Stimulated activated CD4-positive, alpha-beta T cell treated with anti-CD3 and anti-CD28 coated beads, Interleukin-4, amount 100 ng/mL, for 48 hours (primary cell): ENCODE measurements at places on chromosomes 13 and 19.

- no peak for DNase-seq
These were observed 1.7 kb upstream of the TGFBR3L start for GRCh38 chr19:7912697-7913564.

DNA sequence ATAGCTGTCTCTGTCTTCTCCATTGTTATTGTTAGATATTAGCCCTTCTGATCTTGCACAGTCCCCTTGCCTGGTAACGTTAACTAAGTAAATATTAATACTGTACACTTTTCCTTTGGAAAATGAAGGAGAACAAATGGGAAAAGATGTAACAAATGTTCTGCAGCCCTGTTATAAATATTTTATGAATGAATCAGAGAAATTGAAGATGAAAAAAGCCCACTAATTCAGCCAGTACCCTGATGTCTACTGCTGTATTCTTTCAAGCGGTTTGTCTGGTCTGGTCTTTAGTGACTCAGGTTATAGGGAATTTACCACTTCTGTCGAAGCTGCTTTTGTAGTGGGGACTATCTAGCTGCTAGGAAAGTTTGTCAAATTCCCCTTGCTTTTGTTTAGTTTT lies 121.0 kb downstream of the COG6 start:
- no peak for DNase-seq

DNA sequence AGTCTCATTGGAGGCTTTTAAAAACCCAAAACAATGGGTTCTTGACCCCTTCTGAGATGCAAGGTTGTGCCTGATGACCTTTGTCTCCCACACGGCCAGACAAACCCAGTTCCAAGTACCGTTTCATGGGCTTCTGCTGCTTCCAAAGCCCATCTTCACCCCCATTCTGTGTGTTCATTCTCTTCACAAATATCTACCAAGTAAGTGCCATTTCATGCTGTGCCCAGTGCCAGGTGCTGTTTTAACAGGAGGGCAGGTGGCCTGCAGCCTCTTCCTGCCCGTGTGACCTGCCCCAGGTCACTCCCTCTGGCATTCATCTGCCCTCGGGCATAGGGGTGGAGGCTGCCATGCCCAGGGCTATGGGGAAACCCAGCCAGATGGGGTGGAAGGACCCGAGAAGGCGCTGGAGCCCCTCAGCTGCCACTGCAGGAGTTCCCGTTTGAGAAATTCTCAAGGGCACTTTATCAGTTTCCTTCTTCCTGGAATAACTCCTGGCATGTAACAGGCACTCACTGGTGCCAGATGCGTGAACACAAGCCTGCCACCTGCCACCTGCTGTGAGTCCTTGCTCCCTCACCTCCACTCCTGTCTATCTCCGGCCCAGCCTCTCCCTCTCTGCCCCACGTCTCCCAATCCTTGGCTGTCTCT lies 12.5 kb downstream of the CAPN12 start:
- DNase-seq, result no peak

- DNase-seq, result no peak
These were observed 38.0 kb upstream of the TEX29 start for GRCh38 chr13:111282425-111282824.

GRCh38 chr13:113164492-113164891 lies 6.0 kb downstream of the PROZ start:
- no peak for DNase-seq

GRCh38 chr19:51211833-51212232 lies 13.0 kb upstream of the CD33 start:
- DNase-seq, result no peak

GRCh38 chr19:43789029-43789428 lies 8.3 kb upstream of the KCNN4 start:
- DNase-seq, result no peak

GRCh38 chr19:48596679-48597465 lies 9.7 kb upstream of the SPACA4 start:
- no peak for DNase-seq

GRCh38 chr19:19749117-19749907 lies 16.4 kb upstream of the ZNF14 start:
- DNase-seq, result no peak

GRCh38 chr13:33145667-33146066 lies 129.4 kb downstream of the KL start:
- DNase-seq, result no peak

DNA sequence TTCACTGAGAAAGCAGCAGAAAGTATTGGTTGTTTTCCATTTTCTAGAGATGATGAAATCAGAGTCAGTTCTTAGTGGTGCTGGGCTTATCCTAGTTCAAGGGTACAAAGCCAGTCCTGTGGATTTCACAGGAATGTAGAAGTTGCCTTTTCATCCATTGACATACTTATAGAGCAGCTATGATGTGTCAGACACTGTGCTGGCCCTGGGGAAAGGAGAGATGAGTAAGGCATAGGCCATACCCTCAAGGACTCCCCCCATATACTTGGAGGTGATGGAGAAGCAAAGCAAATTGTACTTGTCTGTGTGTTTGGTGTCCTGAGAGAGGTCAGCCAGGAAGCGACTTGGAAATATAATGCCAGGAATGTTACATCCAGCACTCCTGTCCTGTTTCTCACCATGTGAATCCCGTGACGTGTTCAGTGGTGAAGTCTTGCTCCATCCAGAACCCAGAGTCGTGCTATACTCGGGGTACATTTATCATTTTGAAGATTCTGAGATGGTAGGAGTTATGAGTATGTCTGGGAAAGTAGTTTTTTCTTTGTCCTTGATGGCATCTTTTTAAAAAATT lies 22.6 kb downstream of the ERCC5 start:
- no peak for DNase-seq

DNA sequence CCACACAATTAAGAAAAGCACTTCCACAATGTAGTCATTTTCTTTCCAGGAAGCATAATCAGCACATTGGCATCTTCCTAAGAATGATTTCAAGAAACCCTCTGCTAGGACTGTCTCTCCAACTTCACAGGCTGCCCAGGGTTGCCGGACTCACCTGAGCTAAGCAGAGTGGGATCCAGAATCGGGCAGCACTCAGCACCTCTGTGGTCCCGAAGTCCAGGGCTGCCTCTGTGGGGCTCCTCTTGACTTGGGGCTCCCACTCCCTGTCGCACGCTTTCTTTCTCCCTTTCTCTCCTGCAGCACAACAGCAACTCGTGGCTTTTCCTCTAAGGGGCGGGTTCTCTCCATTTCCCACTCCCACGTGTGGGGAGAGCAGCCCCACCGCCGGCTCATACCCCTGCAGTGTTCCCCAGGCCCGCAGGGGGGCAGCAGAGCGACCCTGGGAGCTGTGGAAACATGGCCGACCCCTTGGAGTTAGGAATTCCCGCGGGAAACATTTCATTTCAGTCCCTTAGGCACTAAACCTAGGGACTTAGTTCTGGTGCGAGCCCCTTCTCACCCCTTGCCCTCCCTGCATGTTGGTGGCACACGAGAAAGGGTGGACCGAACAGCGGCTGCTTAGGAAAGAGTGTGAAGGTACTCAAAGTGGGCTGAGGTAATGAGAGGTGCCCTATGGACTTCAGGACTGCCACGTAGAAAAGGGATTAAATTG lies at the start of gene TMEM272:
TMEM272 (minus strand) TSS at position 316 of the 712 bp plus-strand sequence. CDS start 6,647 bp downstream, outside the sequence.
- peak; percentile 61 for DNase-seq

DNA sequence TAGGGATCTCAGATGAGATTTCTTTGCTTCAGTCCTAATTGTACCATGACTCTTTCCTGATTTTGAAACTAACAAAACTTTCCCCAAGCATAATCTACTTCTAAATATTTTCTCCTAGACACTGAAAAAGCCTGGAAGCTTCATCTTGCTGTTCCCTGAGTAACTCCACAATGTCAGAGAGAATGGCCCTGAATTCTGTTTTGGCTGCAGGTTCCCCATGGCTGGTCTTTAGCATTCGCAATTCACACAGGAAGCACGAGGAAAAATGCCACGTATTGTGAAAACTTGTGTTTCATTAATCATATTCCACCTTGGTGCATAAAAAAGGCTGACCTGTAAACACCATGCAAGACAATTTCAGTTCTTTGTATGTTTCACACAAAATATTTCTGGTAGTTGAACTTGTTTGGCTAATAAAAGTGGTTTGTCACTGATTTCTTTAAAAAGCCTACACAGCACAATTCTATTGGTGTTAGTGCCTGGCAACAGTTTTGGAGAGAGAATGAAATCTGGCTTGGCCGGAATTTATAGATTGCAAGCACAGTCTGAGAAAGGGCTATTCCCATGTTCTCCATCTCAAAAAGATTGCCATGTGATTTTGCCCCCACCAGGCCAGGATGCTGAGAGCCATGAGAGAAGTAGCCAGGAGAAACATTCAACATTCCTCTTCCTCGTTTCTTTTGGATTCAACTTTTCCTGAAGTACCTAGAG lies 367.1 kb downstream of the NDFIP2 start:
- DNase-seq, result no peak

- no peak for DNase-seq
These were observed 323.0 kb downstream of the GPC5 start for GRCh38 chr13:91721413-91721812.

DNA sequence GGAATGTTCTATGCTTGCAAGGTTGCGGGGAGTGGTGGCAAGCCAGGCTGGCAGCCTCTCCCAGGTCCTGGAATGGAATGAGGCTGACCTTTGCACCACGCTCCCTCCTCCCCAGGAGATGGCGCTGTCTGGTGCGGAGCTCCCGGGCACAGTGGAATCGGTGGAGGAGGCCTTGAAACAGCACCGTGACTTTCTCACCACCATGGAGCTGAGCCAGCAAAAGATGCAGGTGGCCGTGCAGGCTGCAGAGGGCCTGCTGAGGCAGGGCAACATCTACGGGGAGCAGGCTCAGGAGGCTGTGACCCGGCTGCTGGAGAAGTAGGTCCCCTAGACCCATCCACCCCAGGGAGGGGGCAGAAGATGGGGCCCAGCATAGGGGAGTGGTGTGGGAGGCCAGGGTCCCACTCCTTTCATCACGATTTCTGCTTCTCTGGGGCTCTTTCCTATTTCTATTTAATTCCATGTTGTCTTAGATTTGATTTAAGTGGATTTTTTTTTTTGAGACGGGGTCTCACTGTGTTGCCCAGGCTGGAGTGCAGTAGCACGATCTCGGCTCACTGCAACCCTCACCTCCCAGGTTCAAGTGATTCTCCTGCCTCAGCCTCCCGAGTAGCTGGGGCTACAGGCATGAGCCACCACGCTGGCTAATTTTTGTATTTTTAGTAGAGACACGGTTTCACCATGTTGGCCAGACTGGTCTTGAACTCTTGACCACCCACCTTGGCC lies 53.2 kb upstream of the SHKBP1 start:
- DNase-seq, result peak; percentile 46
